ENCODE measurements at places on chromosomes 3 and 15.

GRCh38 chr3:105398437-105398836 is 31.7 kb downstream of the ALCAM start:
- DNase-seq, result no peak

- DNase-seq, result peak; percentile 57
Measured at GRCh38 chr15:74317820-74318375, 49.5 kb downstream of the CYP11A1 start.

- DNase-seq, result no peak
Measured at GRCh38 chr3:188486952-188487351, 333.0 kb downstream of the LPP start.

- DNase-seq, result no peak
Measured at GRCh38 chr3:128360705-128361271, 105.9 kb downstream of the DNAJB8 start.

GRCh38 chr3:190338717-190339116 is 16.5 kb upstream of the CLDN1 start:
- no peak for DNase-seq

DNA sequence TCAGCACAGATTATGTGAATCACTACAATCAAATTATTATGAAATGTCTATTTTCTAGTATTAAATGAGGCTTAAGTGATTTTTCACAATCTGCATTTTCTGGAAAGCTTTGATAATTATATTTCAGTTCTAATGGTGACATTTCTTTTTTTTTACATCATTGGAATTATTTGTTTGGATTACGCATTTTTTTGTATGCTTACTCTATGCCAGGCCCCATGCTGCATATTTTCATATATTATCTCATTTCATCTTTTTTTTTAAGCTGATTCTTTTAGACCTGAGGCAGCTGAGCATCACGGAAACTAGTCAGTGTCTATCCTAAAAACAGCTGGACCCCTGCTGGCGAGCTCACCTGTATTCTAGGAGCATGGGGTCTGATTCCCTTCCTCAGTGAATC is 31.1 kb downstream of the SLCO3A1 start:
- DNase-seq, result no peak

DNA sequence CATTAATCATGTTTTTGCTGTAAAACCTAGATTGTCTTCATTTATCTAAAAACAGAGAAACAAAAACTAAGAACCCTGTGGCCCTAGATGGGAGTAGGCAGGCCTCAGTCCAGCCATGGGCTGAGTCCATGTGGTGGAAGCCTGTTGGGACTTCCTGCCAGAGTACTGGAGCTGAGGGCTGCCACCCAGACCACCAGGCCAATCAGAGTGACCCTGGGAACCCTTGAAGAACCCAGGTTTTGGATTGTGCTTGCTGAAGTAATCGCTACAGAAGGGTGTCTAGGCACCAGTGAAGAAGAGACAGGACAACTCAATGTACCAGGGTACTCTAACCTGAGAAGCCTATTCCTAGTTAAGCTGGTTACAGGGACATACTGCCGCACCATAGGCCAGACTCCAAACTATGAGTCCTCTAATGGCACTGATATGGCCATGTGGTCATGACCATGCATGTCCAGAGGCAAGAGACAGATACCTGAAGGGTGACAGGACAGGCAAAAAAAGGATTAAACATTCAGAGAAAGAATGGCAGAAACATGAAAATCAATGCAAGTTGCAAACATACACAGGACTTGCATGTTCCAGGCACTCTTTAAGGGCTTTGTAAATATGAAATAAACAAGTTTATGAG is 12.9 kb downstream of the CSRNP1 start:
- DNase-seq, result no peak

GRCh38 chr3:41362638-41363559 is 163.6 kb downstream of the CTNNB1 start:
- peak; percentile 4 for DNase-seq

- no peak for DNase-seq
Measured at GRCh38 chr15:26298010-26298658, 435.0 kb upstream of the ATP10A start.

DNA sequence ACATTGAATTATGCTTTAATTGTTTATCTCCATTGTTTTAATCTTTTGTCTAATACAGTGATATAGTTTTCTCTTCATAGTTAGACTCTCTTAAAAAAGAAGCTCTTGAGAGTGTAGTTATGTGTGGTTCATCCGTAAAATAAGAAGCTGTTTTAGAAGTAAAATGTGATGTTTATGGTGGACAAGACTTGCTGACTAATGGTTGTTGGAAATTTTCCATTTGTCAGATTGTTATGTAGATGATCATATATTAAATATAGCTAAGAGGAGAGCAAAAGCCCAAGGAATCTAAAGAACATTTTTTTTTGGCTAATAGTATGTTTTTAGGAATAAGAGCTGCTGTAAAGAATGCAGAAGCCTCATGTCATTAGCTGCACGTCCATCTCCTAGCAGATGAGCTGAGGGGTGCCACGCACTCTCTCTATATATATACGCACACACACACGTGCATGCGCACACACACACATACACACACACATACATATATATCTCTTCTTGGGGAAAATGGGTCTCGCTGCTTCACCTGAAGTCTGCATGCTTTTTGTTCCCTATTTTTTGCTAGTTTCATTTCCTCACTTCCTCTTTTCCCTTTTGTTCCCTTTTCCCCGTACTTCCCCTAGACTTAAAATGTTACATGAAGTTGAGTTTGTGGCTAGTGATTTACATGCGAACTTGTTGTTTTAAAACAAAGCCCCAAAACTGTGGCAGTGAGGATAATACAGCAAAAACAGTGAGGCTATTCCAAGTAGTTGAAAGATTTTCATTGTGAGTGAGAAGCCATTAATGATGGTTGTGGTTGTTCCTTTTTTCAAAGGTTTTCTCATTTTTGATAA is 107.8 kb downstream of the MBNL1 start:
- no peak for DNase-seq

DNA sequence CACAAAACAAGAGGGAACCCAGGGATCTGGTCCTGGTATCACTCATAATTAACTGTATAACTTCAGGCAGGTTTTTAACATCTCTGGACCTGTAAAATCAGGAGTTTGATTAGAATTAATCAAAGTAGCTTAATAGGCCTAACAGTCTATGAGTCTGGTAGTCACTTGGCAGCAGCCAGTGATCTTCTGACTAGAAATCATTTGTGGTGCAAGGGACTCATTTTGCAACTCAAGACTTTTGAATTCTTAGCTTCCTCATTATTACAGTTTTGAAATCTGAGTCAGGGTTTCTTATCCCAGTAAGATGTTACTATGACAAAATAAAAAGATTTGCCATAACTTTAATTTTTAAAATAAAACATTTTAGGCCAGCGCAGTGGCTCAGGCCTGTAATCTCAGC is 70.8 kb downstream of the TMCC1 start:
- DNase-seq, result no peak

DNA sequence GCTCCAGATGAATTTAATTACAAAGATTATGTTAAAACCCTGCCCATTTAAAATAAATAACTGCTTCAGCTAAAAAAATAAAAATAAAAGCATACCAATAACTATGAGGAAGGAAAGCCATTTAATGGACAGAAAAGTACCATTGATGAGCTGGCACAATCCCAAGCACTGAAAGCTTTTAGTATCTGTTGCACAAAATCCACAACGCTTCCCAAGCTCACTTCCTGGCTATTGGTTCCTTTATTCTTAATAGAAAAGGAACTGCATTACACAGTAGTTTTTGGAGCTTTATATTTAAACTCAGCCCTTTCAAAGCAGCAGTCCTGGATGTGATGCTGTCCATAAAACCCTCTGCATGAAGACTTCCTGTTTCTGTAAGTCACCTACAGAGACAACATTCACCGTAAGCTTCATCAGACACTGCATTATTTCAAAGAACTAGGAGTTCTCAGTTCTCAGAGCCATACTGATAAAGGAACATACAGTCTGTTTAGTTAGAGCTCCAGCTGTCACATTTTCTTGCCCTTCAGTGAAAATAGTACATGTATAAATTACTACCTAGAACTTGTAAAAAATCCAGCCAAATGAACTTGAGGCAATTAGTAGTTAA is 81.5 kb downstream of the CSNK1G1 start:
- DNase-seq, result no peak

DNA sequence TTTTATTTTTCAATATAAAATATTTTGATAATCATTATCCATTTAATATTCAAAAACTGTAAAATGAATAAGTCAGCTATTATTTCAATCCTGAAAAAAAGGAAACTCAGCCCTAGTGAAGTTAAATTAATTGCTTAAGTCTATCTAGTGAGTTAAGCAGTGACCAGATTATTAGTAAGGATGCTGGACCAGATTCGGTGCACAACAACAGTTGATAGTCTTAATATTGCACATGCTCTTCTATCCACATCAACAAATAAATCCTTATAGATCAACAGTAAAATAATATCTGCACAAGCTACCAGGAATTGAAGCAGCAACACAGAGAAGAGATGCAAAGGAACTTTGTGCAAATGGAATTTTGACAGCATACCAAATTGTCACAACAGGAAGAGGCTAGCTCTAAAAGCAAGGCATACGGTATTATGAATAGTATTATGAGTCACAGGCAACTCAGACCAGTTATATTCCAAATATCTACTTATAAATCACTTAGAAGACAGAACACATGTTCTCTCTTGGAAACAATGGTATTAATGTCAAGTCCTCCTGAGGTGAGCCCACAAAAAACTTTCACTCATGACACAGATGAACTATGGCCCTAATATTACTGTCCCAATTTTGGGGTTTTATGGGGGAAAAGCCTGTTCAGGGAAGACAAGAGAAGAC is 24.9 kb downstream of the VPS13C start:
- peak; percentile 5 for DNase-seq

GRCh38 chr15:45869034-45869668 is 234.3 kb downstream of the SQOR start:
- no peak for DNase-seq

DNA sequence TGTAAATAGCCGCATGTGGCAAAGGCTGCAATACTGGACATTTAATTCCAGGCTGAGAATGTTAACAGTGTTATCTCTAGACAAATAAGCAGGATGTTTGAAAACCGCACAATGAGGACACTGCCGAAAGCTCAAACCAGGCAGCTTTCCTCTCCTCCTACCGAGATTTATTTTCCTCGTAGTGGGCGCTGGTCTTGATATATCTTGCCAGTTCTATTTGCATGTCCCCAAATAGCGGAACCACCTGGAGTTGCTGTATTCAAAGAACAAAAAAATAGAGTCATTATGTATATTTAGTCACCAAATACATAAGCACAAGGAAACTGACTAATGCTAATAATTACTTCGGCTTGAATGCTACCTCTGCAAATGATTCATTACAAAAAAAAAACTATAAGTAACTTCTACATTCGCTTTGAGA is 46.5 kb downstream of the CYFIP1 start:
- DNase-seq, result no peak

DNA sequence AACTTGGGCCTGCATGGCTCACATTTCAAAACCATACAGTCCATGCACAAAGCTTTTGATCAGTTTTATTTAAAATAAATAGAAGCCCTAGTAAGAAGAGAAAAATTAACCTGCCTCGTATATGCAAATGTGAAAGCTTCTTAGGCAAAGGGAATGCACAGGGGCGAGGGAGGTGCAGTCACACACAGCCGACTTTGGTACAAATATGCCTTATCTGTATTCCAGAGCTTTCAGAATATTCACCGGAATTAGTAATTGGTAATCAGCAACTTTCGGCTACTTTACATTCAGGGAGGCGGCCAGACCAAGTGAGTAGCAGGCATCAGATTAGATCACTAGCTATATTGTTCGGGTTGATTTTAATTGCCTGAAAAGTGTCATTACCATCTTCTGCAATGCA is 7.5 kb downstream of the CNTN3 start:
- DNase-seq, result no peak

DNA sequence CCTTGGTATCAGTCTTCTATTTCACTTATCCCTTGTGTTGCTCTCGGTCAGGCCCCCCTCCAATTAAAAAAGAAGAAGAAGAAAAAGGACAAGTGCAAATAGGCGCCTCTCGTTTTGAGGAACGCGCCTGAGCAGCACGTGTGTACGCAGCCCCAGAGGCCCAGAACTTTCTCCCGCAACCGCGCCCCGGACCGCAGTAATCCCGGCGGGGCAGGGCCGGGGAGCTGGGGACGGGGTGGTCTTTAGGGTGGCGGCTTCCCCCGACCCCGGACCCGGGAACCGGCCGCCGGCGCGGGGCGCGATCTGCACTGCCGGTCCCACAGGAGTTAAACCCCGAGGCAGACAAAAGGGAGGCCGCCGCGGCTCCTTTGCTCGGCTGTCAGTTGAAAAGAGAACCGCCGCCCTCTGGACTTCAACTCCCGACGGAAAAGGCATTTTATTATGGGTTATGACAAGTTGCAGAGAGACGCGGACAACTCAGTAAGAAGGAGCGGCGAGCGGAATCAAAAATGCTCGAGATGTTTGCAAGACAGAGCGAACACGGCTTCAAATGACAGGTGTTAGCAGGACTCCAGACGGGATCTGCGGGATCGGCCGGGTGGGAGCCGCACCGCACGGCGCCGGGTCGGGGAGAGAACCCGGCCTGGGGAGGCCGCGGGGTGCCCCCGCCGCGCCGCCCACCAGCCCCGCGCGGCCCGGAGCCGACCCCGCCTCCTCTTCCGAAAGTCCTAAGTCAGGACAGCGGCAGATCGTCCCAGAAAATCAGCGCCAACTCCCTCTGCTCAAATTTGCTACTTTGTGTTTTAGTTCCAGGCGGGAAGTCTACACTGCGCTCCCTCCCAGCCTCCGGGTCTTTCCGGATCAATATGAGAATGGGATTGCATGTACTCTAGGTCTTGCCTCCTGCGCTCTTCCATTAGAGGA is 79.0 kb downstream of the NR2F2 start:
- no peak for DNase-seq

DNA sequence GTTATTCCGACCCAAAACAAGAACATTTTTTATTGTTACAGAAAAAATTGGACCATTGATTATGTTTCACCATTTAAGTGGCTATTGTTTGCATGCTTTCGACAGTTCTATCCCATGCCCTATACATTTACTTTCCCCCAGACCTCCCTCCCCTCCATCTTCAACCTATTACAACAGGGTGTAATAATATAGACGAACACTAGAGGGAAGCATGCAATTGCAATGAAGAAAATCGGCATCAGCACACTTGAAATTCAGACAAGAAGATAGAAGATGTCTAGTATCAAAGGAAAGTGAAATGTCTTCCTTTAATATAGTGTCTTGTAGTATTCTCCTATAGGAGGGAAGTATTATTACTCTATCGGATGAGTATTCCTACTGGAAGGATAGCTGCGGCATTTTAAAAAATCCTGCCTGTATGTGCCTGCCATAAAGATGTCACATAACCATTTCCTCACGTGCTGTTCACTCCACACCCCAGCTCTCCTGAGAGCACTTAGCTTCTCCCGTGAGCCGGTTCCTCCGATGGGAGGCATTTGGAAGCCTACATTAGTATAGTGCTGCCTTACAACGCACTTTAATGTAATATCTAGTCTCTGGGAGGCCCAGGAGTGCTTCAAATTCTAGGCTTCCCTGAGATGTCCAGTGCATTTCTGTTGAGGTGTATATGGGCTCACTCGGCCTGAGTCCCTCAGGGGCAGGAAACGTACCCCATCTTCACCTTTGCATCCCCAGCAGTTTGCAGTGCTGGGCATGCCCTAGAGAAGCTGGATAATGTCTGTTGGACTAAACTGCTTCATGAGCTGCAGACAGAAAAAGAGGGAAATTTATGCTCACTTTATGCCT is 17.8 kb upstream of the ERICH6 start:
- peak; percentile 67 for DNase-seq

- peak; percentile 70 for DNase-seq
Measured at GRCh38 chr15:69576035-69576526, 123.5 kb downstream of the RPLP1 start.
